Mesothelial cell of epicardium (in vitro differentiated cells): ENCODE measurements at places on chromosomes 5 and 9. TPM values are rescaled to one million over a fixed set of nuclear protein-coding genes. Genes with fewer than 3 reads are reported as not detected.

GRCh38 chr9:79430619-79431018 lies 141.1 kb upstream of the TLE4 start:
- peaks cover 5% of the 10 kb centered on the region for H3K27me3 ChIP-seq
- H3K4me1 ChIP-seq, result peaks cover 6% of the 10 kb centered on the region
- peaks cover 6% of the 10 kb centered on the region for H3K36me3 ChIP-seq
- H3K27ac ChIP-seq, result no peak overlapping the region

GRCh38 chr5:133523013-133523658 lies 89.2 kb downstream of the FSTL4 start:
- no peak overlapping the region for H3K27ac ChIP-seq
- H3K4me1 ChIP-seq, result peaks cover 27% of the 10 kb centered on the region
- H3K27me3 ChIP-seq, result peaks cover 6% of the 10 kb centered on the region
- no peak overlapping the region for H3K4me3 ChIP-seq

DNA sequence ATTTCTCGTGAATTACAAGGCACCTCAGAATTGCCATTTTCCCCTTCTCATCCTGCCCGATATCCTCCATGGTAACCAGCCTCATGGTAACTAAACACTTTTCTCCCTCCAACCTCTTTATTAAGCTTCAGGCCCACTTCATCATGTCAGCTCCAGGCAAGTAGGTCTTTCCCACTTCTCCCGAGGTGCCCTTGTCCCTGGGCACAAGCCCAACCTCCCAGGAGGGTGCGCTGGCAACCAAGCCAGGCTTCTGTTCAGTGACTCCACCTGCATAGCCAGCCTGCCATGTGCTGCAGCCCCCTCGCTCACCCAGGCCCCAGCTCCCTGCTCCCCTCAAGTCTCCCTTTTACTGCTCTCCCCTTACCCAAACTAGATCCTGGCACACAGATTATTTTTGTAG lies 47.4 kb upstream of the AFAP1L1 start:
- H3K36me3 ChIP-seq, result no peaks in the 10 kb centered on the region
- H3K4me3 ChIP-seq, result no peak overlapping the region
- no peaks in the 10 kb centered on the region for H3K4me1 ChIP-seq
- H3K27ac ChIP-seq, result no peak overlapping the region
- peaks cover 35% of the 10 kb centered on the region for H3K27me3 ChIP-seq

DNA sequence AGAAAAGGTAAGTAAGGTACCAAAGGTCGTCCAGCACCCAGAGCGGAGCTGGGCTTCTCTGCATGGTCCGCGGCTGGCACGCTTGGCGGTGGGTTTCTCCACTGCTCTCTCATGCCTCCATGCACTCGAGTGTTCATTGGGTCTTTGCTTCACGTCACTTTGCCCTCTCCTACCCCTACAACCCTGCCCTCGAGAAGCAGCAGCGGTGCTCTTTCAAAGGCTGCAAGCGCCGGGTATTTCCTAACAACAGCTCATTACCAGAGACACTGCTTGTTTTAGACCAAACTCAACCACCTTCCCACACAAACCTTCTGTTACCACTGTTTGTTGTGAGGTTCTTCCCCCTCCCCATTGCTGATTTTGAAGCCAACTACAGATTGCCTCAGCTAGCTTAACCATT lies 21.5 kb upstream of the ZBTB34 start:
- H3K4me1 ChIP-seq, result peaks cover 32% of the 10 kb centered on the region
- peaks cover 20% of the 10 kb centered on the region for H3K36me3 ChIP-seq
- H3K27ac ChIP-seq, result peak overlapping the region; percentile 64

- DNase-seq, result no peak
- no peaks in the 10 kb centered on the region for H3K27me3 ChIP-seq
- peaks cover 5% of the 10 kb centered on the region for H3K36me3 ChIP-seq
- peaks cover 84% of the 10 kb centered on the region for H3K4me1 ChIP-seq
These were observed 108.5 kb downstream of the NFIB start for GRCh38 chr9:14205463-14205862.

- no peak overlapping the region for H3K4me3 ChIP-seq
- no peak overlapping the region for H3K27ac ChIP-seq
- DNase-seq, result no peak
- peaks cover 23% of the 10 kb centered on the region for H3K4me1 ChIP-seq
These were observed 102.6 kb downstream of the CDC42SE2 start for GRCh38 chr5:131366428-131366827.

DNA sequence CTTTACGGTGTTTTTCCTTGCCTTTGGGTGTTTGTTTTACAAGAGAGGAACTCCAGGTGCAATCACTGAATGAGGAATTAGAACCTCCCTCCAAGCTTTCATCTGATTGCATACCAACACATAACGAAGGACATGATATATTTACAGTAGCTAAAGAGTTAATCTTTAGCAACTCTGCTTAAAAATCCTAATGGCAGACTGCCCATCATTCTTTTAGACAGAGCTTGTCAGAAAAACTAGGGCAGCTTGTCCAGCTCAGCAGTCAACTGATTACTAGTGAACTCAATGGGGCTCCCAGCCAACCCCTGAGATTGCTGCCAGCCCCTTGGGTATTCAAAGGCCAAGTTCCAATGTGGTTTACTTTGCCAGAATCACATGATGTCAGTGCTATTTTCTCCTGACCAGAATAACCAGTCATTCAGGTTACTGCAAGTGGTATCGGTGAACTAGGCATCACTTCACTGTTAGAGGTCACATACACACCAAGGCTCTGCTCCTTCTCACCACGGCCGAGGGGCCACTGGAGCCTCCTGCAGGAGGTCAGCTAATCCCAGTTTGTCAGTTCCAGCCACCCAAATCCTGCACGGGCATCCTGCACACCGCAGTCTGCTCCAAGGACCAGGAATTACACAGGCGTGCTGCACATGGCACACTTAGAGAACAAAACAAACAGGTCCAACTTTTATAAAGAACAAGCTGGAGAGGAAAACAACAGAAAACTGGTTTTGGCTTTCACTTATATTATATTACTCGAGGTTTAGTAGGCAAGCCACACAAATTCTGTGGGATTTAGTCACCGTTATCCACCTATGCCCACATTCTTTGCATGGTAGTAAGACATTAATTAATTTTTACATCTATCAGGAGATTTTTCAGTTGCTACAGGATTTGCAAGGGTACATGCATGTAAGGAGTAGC lies 62.5 kb downstream of the NFIB start:
- peak overlapping the region; percentile 95 for H3K27ac ChIP-seq
- peaks cover 13% of the 10 kb centered on the region for H3K36me3 ChIP-seq
- H3K27me3 ChIP-seq, result no peaks in the 10 kb centered on the region
- peaks cover 78% of the 10 kb centered on the region for H3K4me1 ChIP-seq

The ANGPTL2 gene
- total RNA-seq, result 15.5 to 16.6 TPM (median 16.6 TPM) in 3 replicates
